ENCODE measurements at places on chromosomes 11 and 22.

DNA sequence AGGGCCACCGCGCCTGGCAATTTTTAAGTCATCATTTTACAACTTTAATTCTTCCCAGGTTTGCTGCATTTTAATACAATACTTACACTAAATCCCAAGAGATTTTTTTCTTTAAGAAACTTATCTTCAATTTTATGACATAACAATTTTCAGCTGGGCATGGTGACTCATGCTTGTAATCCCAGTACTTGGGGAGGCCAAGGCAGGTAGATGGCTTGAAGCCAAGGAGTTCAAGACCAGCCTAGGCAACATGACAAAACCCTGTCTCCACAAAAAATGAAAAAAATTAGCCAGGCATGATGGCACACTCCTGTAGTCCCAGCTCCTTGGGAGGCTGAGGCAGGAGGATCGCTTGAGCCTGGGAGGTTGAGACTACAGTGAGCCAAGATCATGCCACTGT, 38.8 kb downstream of the CLDN25 start:
- no peak for DNase-seq

DNA sequence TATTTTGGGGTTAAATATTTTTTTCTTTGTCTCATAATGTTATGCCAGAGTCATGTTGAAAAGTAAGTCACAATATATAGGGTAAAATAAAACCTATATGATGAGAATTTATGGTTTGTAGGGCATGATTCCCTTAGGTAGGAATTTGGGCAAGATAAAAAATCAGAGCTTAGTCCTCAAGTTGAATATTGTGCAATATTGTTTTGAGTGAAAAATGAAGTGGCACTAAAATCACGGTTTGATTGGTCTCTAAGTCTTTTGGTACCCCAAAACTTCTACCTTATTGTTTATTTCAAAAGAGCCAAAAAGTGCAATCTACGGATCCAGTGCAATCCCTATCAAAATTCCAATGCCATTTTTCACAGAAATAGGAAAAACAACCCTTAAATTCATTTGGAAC, 1.6 kb upstream of the MRPL16 start:
- no peak for DNase-seq

- DNase-seq: no peak
Measured at GRCh38 chr11:85164743-85165142, 462.4 kb downstream of the DLG2 start.

GRCh38 chr11:128457874-128458273, 129.5 kb downstream of the ETS1 start:
- DNase-seq: no peak

DNA sequence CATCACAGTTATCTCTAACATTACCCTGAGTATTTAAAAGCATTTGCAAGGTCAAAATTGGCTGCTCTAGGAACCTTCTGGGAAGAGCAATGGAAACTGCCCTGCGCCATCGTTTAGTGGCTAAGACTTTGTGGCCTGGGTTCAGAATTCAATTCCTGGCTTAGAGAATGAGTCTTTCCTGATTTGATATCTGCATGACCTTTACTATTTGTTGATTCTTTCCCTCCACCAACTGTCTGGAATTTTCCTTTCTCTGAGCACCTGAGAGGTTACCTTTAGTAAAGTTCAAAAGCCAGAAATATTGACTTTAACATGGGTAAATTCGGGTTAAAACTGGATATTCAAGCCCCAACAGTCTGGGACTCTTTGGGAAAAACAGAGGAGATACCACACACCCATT, 43.0 kb upstream of the SLC5A12 start:
- no peak for DNase-seq

DNA sequence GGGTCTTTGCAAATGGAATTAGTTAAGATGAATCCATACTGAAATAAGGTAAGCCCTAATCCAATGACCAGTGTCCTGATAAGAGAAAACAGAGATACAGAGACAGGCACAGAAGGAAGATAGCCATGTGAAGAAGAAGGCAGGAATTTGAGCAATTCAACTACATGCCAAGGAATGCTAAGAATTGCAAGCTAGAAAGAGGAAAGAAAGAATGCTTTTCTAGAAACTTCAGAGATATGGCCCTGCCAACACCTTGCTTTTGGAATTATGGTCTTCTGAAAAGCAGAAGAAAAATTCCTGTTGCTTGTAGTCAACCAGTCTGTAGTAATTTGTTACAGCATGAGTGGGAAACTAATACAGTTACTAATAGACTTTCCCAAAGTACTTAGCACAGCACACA, 111.3 kb downstream of the SLC17A6 start:
- DNase-seq: no peak

- DNase-seq: no peak
Measured at GRCh38 chr11:94494126-94494680, 419 bp downstream of the ANKRD49 start.

GRCh38 chr11:134359646-134360045, 27.9 kb downstream of the GLB1L2 start:
- no peak for DNase-seq
